ENCODE measurements at places on chromosomes 6 and 20.

DNA sequence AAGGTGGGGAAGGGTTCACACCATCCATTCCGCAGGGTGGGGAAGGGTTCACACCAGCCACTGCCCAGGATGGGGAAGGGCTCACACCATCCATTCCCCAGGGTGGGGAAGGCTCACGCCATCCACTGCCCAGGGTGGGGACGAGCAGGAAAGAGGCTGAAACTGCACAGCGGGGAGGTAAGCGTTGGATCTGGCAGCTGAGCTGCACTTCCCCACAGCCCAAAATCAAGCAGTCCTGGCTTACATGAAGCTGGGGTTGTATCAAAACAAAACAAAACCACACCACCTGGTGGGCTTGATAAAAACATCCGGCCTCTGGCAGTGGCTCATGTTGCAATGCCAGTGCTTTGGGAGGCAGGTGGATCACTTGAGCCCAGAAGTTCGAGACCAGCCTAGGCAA, 268.5 kb downstream of the TAF4 start:
- DNase-seq: peak; percentile 59

DNA sequence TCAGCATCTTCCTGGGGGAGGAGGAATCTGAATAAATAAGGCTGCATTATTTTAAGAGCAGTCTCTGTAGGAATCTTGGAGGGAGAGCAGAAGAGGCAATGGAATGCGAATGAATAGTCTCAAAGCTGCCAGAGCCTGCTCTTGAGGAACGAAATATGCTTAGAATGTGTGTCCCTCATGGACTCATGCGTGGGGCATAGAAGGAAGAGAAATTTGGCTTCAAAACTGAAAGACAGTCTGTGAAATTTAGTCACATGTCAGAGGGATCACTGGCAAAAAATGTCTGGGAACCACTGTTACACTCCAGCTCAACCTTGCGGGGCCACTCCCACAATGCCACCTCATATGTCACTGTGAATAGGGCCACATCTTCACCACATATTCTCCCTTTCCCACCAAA, 95.5 kb downstream of the GJA10 start:
- DNase-seq: no peak

DNA sequence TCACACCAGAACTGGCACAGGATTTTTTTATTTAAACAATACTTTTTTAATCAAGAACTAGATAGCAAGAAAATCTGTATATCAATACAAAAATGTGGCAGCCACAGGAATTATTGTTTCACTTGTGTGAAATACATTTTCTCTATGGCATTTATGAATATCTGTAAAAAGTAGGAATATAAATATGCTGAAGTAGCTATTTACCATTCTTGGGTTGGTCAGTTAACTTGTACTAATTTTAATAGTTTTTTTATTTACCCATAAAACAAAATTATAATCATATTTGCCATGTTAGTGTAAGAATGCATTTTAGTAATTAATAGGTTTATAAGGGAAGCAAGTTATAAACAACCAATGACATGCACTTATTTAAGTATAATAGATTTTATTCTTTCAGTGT, 31.4 kb upstream of the TMEM30A start:
- DNase-seq: no peak

GRCh38 chr6:169577974-169578373, 123.9 kb downstream of the WDR27 start:
- no peak for DNase-seq

DNA sequence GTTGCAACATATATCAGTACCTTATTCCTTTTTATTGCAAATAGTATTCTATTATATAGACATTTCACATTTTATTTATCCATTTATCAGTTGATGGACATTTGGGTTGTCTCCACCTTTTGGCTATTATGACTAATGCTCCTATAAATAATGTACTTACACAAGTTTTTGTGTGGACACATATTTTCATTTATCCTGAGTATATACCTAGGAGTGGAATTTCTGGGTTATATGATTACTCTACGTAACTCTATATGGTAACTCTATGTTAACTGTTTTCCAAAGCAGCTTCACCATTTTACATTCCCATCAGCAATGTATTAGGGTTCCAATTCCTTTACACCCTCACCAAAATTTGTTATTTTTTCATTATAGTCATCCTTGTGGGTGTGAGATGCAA, 405.0 kb downstream of the ESR1 start:
- DNase-seq: no peak

DNA sequence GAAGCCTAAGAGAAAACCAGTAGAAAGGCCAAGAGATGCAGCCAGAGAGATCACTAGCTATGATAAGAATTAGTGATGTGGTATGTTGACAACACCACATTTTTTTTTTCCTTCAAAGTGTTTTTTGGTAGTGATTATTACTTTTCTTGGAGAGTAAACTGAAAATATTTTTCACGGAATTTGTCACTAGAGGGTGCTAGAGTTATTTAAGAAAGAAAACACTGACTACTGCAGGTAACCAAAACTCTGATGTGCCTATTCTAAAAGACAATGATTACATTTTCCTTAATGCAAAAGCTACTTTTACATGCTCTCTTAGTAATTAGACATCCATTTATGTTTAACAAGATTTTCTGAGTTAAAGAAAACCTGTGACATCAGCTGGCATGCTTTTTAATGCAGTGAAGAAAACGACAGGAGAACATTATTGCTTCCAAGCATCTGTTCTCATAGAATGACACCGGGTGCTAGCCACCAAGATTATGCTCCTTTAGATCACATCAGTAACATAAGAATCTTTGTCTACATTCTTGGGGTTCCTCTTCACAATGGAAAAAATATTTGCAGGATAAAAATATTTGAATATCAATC, 28.8 kb downstream of the RWDD2A start:
- DNase-seq: no peak

GRCh38 chr6:9463311-9463710, 951.6 kb downstream of the TFAP2A start:
- DNase-seq: no peak

DNA sequence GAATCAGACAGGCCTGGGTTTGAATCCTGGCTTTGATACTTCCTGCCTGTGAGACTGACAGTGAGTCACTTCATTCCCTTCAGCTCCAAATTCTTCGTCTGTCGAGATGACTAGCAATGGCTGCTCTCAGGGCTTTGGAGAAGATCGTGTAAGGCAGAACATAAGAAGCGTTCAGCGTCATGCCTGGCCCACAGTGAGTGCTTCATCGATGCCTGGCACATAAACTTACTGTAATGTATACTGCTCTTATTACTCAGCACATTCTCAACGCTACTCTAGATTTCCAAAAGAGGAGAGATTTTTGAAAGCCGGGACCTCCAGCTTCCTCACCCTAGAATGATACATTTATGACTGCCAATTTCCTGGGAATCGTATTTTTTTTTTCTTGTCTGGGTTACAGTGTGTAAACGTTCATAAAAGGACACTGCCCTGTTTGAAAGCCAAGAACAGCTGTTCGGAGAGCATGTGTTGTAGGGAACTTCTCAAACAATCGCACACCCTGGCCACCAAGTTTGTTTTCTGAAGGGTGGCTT, 16.2 kb upstream of the BCAS1 start:
- no peak for DNase-seq

DNA sequence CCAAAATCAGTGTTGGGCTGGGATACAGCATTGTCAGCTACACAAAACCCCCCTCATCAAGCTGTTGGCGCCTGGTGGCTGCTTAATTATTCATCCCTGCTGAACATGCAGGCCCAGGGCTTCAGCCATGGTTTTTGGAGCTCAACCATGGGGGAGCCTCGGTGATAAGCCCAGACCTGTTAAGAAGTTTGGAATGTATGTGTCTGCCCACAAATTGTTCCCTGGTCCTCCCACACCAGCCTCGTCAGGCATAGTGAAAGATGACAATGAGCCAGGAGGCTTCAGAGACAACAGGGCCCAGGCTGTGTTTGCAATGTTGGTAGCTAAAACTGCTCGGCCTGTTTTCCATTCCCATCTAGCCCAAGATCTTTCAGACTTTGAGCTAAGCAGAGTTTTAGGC, 34.8 kb upstream of the SIRPA start:
- peak; percentile 51 for DNase-seq

- DNase-seq: no peak
Observed at GRCh38 chr6:13743736-13744127, 32.1 kb upstream of the RANBP9 start.

- DNase-seq: no peak
Observed at GRCh38 chr20:46546298-46546697, 4.2 kb downstream of the OCSTAMP start.

DNA sequence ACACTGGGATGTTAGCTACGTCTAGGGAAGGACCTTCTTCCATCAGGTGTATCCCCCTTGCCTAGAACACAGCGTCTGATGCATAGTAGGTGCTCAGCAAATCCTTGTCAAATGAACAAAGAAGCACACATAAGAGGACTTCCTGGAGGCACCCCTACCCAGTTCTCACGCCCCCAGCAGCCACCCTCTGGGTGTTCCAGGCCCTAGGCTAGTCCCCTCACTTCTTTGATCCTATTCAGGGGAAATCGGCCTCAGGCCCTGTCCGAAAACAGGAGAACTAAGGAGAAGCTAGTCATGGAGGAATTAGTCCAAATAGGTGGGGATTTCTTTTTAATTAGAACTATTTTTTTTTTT, 84.7 kb upstream of the SIRPA start:
- DNase-seq: no peak

DNA sequence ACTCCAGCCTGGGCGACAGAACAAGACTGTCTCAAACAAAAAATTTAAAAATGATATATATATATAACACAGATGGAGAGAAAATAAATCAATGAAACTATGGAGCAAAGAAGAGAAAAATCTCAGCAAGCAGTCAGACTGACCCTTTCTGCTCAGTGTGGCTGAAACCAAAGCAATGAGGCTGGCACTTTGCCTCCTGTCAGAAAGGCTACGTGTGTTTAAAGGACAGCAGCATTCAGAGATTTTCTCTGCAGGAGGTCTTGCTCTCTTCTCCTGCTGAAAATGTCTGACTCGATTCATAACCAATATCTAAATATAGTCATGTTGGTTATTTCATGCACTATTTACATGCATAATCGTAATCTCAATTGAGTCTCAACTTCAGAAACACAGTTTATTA, 527.0 kb upstream of the JARID2 start:
- DNase-seq: no peak

GRCh38 chr6:106667022-106667402, 37.6 kb downstream of the QRSL1 start:
- DNase-seq: no peak

DNA sequence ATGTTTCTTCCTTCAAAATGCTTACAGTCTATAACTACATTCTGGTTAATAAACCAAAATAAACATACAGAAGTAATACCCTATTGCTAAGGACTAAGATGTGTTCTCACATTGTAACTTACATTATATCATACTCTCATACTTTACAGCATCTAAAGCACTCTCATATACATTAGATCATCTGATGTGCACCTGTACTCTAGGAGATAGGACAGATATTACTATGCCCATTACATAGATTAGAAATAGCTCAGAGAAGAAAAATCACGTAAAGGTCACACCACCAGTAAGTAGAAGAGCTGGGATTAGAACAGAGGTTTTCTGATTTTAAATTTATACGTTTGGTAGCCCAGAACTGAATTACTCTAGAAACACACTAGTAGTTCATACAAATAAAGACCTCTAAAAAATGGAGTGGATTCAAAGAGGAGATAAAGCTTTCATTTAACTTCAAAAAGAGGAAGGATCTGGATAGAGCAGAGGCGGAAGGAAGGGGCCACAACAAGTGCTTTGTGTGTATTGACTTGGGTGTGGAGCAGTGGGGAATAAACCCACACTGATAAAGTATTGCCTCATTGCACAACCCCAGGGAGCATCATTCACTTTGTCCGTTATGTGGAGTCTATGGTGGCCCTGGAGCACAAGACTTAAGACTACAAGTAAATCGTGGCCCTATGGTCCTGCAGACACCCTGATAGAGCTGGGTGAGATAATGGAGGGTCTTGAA, 30.9 kb downstream of the SLC2A12 start:
- no peak for DNase-seq

GRCh38 chr6:91678679-91679446, 1092.0 kb upstream of the MAP3K7 start:
- no peak for DNase-seq

- DNase-seq: no peak
Observed at GRCh38 chr6:126048635-126049034, 62.3 kb downstream of the TRMT11 start.

- no peak for DNase-seq
Observed at GRCh38 chr6:108236791-108237190, 24.0 kb downstream of the SNX3 start.

GRCh38 chr6:132190815-132191175, 210.5 kb downstream of the MOXD1 start:
- no peak for DNase-seq

DNA sequence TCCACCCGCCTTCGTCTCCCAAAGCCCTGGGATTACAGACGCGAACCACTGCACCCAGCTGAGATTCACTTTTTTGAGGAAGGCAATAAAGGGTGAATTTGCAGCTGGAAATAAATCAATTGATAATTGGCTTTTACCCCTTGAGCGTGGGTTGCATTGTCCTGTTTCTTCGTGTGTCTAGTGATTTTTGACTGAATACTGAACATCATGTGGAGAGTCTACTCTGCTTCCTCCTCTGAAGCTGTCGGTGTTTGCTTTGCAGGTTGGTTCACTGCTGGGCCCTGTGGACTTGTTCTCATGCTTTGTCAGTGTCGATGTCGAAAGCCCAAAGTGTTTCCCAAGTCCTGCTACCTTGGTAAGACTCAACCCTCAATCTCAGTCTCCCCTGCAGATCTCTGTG, 5.8 kb upstream of the EEF1A2 start:
- no peak for DNase-seq

DNA sequence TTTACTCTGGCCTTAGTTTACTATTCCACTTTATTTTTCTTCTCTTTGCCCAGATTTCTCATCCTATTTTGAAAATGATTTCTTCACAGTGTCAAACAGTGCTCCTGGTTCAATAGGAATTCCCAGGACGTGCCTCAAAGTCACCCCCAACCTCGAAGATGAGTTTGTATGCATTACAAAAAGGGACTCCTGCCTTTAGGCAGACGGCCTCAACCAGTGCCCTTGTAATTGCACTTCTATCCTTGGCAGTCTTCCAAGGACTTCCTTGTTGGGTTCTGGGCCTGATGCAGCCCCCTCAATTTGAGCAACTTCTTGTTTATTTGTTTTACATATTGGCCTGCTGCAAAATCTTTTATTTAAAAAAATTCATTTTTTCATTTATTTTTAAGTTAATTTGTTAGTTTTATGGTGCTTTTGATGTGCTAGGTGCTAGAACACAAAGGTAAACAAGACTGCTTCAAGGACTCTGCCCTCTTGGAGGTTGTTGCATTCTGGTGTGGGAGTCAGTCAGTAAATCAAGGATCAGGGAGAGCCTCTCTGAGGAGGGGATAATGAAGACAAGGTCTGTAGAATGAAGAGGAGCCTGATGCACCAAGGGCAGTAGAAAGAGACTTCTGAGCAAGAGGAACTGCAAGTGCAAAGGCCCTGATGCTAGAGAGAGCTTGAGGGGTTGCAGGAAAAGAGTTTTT, 181.5 kb upstream of the LAMP5 start:
- DNase-seq: no peak
